ENCODE measurements at places on chromosomes 12 and 14.

DNA sequence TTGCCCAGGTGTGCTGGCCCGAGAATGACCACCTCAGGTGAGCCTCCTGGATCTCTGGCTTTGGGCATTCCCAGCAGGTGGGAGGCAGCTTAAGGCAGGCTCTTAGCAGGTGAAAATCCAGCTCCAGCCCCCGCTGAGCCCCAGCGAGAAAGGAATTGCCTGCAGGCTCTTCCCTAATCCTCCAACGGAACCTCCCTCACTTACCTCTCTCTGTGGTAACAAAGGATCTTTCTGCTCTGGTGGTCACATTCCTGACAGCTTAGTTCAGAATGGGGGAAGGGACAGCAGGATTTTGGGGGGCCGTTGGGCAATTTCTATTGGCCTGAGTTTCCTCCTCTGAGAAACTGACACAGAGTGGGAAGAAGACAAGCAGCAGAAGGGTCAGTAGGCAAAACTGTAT lies 116.0 kb upstream of the LHX5 start:
- no peak for DNase-seq

DNA sequence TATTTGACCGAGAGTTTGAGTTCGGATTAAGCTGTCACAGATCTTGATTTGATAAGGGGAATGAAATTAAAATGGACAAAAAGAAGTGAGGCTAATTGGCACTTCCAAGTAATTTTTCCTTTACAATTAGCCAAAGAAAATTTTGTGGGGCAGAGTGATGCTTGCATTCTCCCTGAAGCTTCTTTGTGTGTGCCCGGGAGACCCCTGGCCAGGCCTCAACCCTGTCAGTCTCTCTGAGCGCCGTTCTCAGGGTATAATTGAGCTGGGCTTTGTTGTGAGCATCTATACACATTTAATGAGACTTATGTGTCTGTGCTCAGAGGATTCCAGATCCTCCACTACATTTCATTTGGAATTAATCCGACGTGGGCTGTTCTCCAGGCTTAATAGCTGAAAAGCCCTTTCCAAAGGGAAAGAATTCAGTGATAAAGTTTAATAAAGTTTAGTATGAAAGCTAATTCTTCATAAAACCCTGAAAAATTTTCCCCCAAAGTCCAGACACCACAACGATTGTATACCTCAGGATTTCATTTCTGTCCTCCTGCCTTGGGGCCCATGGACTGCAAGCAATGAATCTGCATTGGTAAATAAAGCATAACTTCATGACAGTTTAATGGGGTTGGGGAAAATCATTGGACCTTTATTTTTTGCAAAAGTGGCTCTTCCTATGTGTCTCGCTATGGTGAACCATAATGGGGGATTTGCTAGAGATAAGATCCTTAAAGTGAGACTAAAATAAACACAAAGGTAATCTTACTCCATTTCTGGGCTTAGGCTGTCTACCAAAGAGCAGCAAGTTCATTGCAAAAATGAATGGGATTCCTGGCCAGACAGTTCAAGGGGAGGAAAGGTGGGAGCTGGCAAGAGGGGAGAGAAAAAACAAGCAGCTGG lies 292.6 kb downstream of the C12orf75 start:
- no peak for DNase-seq

GRCh38 chr14:101456246-101457175 lies 104.8 kb upstream of the DIO3 start:
- DNase-seq, result no peak

GRCh38 chr14:39673270-39673711 lies 241.1 kb upstream of the FBXO33 start:
- DNase-seq, result no peak

DNA sequence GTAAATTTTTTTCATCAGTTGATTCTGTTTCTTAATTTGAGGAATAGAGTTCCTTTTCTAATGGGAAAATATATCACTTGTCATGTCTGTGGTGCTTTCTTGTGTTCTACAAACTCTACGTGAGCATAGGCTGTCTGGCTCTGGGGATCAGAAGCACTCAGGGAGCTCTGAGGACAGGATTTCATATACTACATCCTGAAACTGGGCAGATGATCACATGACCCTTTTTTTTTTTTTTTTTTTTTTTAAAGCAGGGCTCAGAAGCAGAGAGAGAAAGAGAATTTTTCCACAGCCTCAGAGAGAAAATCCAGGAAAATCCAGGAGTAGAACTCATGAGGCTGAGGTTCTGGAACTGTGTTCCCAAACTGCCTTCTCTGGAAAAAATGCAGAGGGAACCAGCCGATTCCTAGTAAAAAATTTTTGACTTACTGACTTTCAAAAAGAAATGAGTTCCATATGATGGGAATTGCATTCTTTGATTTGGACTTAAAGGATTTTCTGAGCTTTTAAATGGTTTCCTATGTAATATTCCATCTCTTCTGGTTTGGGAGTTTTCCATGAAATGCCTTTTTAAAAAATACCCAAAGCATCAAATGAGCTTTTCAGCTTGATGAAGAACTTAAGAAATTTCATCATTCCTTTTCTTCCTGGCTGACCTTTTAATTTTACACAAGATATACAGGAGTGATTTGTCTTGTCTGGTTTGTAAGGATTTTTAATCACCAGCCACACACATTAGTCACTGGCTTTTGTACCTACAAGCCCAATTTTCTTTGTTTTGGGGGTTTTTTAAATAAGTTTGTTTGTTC lies 183.1 kb upstream of the HIF1A start:
- DNase-seq, result no peak

DNA sequence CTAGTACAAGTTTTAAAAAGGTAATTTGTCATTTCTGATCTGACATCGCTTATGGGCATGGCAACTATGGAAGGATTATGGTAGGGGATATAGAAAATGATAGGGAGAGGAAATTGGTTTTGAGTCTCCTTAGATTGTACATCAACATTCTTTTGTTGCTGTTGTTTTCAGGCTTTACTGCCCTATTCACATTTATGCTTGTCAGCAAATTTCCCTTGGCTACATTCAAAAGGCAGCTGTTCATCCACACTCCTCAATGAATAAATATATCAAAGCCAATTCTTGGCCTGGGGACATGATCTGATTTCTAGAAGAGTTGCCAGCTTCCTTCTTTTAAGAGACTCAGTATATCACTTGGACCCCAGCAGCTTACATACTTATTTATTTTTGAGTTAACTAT lies 283.4 kb downstream of the CEP128 start:
- DNase-seq, result no peak

- DNase-seq, result no peak
Observed at GRCh38 chr12:42892702-42893551, 303.4 kb upstream of the PRICKLE1 start.
